Stimulated activated effector memory CD8-positive, alpha-beta T cell treated with anti-CD3 and anti-CD28 coated beads, Interleukin-12 subunit alpha, Interleukin-12 subunit beta, amount 100 ng/mL, for 72 hours (primary cell): ENCODE measurements at places on chromosomes 6 and 20.

DNA sequence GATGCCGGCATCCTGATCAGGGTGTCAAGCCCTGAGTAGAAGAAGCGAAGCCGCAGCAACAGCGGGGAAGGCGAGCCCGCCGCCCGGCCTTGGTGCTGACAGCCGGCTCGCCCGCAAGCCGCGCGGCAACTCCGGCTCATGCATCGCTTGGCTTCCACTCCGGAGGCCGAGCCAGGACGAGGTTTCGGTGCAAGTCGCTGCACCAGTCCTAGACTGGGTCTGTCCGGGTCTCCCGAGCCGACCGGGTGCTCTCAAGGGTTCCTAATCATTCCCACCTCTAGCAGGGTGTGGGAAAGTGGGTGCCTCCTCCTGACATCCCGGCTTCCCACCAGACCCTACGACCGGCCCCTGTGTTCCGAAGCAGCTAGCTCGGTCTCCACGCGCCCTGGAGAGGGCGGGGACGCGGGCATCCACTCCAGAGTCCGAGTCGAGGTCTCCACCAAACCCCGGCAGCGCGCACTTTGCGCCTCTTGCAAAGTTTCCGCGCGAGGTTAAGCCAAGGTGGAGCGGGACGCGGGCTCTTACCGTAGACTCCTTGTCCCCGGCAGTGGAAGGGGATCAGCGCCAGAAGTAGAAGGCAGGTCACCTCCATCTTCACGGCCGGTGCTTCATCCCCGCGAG lies 1.4 kb downstream of the MDGA1 start:
- peak; percentile 71 for DNase-seq

DNA sequence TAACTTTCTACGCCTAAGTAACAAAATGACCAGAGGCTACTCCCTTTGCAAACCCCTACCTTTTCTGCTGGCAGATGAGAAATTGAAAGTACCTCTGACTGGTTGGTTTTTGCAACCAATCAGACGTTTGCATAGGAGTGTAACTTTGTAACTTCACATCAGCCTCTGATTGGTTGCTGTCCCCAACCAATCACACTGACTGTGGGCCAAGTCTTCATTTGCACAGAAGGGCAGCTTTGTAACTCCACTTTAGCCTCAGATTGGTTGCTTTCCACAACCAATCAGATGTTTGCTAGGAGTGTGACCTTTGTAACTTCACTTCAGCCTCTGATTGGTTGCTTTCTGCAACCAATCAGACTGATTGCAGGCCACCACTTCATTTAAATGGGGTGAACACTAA lies 89.1 kb downstream of the ME1 start:
- no peak for DNase-seq

GRCh38 chr6:166952567-166953486 lies 3.5 kb downstream of the RNASET2 start:
- DNase-seq: no peak

DNA sequence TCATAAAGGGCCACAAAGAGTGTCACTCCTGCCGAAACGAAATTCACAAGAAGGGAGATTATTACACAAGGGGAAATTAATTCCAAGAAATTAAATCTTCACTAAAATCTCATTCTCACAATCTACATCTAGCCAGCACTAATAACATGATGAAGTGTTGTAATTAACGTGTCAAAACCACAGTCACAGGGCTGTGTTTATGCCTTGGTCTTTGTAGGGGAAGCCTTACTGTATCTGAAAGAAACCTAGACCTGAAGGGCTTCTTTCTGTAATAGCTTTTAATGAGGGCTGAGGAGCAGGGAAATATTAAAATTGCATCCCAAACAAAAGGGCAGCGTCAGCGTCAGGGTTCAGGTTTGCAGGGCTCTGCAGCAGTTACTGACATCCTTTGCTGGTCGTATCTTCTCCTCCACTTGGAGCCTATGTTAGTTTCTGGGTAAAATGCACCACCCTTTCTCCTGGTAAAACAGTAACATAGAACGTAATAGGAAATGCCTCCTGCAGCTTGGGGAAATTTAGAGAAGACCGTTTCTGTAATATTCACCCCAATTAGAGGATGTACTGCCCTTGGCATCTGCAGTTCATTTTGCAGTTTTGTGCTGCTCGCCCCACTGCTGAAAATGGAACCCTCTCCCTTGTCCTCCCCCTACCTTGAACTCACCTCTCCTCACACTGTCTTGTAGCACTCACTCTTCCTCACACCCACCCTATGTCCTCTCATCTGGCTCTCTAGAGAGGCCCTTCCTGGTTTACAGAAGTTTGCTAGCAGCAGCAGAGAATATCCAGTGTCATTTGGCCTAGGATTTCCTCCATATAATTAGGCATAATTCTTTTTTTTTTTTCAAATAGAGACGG lies 109.0 kb upstream of the TRAF3IP2 start:
- DNase-seq: no peak

DNA sequence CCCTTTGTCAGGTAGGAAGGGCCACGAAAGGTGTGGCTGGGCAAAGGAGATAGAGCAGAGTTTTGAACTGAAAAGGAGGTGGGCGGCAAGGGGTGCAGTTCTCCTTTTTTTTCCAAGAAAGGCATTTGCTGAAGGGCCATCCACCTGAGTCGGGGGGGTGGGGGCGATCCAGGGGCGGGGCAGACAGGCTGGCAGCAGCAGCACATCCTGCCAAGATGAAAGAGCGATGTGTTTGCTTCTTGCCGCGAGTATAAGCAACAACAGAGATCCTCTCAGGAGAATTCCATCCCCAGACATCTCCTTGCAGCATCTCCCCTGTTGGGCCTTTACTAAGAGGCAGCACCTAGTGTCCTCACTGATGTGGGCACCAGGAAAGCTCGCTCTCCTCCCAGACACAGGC lies 516.5 kb downstream of the CD83 start:
- DNase-seq: no peak

DNA sequence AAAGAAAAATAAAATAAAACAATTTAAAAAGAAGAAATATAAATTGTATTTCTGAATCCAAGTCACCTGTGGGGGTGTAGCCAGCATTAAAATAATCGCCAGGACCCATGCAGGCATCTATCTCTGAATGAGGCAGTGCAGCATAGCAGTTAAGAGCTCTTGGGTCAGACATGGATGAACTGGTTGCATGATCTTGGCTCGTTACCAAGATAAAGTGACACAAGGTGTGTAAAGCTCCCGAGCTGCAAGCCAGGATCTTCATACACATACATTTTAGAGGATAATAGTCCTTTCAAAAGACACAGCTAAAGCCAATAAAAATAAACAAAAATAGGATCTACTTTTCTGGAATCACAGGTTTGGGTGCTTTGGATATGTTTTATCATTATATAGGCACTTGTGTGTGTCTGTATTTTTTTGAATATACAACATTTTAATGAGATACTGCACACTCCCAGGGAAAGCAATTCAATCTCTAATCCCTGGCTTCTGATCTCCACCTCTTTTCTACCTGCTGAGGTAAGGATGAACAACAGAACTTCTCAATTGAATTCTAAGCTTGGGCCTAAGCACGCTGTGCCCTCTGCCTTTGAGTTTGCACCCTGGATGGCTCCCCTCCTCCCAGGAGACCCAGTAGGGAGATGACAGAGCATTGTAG lies 8.9 kb downstream of the TRIM10 start:
- DNase-seq: no peak

GRCh38 chr6:40340196-40340595 lies 247.0 kb downstream of the LRFN2 start:
- DNase-seq: no peak

DNA sequence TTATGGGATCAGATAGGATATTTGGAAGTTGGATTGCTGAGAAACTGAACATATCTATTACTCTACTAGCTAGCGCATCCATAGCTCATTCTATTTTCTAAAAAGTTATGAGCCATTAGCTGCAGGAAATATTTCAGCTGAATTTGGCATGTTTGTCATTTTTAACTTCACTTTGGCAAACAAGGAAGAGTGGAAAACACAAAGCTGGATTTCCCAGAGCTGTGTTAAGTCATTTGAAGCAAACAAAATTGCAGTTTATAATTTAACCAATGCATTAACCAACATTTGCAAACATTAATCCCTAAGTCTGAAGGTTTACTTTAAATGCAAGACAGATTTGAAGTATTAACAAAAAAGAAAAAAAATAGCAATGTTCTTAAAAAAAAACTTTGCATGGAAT lies 1.2 kb downstream of the ALDH8A1 start:
- no peak for DNase-seq

GRCh38 chr20:8722277-8722928 lies 346.5 kb upstream of the PLCB4 start:
- peak; percentile 15 for DNase-seq
